ENCODE measurements at places on chromosomes 4 and X.
A peak's percentile ranks its signal among the peaks of the same experiment; 100 is the strongest.

DNA sequence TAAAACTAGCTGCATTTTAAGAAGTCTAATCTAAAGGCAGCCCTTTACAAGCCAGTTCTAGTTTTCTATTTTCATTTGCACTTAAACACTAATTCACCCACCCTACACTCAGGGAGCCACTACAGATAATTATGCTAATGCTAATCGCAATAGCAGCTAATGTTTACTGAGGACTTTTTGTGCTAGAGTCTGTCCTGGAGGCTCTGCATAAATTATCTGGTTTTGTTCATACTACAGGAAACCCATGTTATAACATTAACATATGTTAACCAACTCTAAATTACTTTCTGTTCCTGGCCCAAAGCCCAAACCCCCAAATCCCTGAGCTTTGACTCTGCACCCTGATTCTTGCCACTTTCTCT is 480 bp upstream of the RADX start:
- DNase-seq: no peak

DNA sequence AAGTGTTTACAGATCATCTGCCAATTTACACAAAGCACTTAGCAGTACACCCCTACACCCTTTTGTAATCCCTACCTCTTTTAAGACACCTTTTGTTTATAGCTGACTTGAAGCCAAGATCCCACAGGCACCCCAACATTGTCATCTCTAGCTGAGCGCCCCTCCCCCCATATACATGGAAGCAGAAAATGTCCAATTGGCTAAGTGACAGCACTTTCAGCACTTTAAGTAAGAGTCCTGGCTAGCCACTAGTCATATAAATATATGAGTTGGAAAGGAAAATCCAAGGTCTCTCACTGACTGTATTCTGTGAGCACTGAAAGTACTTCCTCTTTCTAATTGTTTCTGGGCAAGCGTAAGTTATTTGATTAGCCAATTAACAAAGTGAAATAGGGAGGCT is 108.2 kb downstream of the NSUN7 start:
- no peak for DNase-seq

GRCh38 chrX:84216406-84216805 is 28.4 kb upstream of the RPS6KA6 start:
- no peak for DNase-seq

- no peak for DNase-seq
Observed at GRCh38 chr4:158622251-158622650, 49.4 kb downstream of the C4orf46 start.

DNA sequence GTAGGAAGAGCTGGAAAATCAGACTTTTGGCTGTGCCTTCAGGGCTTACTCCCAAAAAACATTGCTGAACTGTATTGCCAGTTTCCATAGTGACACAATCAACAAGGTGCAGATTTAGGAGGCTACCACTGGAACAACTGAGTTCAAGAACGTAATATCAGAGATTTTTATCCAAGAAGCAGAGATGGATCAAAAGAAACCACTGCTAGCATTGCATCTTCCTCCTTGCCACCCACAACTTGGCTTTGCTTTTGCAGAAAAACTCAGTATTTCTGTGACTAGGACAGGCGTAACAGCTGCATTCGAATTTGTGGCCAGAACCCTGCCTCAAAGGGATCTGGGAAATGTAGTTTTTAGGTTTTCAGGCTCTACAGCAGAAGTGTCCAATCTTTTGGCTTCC is 27.8 kb upstream of the WDFY3 start:
- DNase-seq: no peak

DNA sequence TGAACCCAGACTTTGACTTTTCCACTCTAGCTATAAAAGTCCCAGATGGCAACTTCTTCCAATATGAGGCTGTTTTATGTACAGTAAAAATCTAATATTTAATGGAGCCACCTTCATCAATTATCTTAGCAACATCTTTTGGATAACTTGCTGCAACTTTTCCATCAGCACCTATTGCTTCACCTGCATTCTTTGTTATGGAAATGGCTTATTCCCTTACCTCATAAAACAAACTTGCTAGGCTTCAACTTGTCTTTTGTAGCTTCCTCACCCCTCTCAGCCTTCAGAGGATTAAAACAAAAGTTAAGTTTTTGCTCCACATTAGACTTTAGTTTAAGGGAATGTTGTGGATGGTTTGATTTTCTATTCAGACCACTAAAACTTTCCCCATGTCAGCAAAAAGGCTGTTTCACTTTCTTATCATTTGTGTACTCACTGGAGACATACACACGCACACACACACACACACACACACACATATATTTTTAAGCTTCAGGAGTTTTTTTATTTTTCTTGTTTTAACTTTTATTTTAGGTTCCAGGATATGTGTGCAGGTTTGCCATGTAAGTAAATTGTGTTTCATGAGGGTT is 1296.1 kb upstream of the PABPC4L start:
- no peak for DNase-seq

GRCh38 chrX:20265221-20265725 is 1.4 kb downstream of the RPS6KA3 start:
- no peak for DNase-seq

- DNase-seq: no peak
Observed at GRCh38 chr4:113673450-113673849, 88.1 kb downstream of the CAMK2D start.

GRCh38 chr4:97994765-97995465 is 148.4 kb downstream of the STPG2 start:
- DNase-seq: no peak

GRCh38 chr4:184362396-184362795 is 112.0 kb downstream of the IRF2 start:
- DNase-seq: no peak

DNA sequence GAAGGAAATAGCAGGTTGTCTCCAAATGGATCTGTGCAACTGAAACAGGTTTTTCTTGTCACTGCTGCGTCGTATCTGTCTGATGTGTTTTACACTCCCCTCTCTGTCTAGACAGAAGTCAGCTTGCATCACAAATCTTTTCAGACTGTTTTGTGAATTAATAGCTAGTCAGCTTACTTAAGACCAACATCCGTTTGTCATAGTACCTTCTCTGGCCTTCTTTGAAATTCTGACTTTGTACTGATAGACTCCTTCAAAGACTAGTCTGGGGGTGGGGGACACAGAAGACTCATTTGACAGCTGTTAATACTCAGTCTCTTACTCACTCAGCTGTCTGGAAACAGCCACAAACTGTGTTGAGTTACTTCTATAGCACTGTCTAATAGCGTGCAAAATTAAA is 197.8 kb downstream of the PALLD start:
- no peak for DNase-seq

DNA sequence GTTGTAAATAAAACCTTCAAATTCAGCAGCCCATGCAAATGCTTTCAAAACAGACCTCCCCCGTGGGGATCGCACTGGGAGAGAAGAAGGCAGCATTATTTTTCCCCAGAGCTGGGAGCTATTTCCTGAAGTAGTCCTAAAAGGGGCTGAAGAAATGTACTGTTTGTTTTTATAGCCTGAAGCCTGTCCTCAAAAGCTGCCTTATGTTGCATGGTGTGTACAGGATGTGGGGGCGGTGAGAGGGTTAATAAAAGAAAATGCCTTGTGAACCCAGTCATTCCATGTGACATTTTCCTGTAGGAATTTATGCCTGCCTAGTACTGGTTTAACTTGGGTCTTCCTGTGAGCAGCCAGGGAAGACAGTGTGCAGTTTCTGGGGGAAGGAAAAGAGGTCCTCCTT is 144.1 kb downstream of the SOWAHB start:
- no peak for DNase-seq

DNA sequence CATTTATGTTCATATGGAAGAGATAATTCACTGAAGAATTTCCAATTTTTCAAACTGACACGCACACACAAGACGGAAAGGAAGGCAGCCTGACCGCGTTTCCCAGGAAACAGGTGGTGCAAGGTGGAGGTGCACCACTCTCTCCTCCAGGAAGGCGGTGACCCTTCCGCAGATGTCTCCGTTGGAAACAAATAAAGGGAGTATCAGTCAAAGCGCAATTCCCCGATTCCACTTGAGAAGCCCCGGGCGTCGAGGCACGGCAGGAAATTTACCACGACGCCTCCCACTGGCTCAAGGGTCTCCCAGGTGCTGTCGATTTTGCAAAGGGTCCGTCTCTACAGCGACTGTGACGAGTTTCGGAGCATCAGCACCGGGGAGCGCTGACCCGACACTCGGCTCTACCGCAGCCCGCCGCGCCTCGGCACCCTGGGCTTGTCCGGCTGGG is 770 bp upstream of the TIGD2 start:
- no peak for DNase-seq

- DNase-seq: peak; percentile 96
Observed at GRCh38 chr4:158121161-158121579, 51.7 kb downstream of the GASK1B start.

GRCh38 chrX:124230655-124231450 is 101.6 kb upstream of the TEX13D start:
- DNase-seq: no peak

- DNase-seq: no peak
Observed at GRCh38 chrX:109626637-109627036, 1.7 kb upstream of the KCNE5 start.

DNA sequence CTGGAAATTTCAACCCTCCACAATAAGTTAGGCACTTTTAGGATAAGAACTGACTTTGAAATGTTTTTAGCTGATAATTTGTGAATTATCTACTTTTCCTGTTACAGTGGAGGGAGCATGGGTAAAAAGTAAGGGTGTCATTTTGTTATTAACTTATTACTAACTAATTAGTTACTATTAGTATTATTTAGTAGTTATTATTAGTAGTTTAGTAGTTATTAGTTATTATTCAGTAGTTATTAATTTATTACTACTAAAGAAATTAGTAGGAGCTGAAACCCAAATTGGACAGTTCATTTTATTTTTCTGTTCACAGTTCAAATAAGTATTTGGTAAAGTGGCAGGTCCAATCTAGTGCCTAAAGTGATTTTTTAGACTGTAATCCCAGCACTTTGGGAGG is 5.4 kb downstream of the ADH1A start:
- DNase-seq: no peak

DNA sequence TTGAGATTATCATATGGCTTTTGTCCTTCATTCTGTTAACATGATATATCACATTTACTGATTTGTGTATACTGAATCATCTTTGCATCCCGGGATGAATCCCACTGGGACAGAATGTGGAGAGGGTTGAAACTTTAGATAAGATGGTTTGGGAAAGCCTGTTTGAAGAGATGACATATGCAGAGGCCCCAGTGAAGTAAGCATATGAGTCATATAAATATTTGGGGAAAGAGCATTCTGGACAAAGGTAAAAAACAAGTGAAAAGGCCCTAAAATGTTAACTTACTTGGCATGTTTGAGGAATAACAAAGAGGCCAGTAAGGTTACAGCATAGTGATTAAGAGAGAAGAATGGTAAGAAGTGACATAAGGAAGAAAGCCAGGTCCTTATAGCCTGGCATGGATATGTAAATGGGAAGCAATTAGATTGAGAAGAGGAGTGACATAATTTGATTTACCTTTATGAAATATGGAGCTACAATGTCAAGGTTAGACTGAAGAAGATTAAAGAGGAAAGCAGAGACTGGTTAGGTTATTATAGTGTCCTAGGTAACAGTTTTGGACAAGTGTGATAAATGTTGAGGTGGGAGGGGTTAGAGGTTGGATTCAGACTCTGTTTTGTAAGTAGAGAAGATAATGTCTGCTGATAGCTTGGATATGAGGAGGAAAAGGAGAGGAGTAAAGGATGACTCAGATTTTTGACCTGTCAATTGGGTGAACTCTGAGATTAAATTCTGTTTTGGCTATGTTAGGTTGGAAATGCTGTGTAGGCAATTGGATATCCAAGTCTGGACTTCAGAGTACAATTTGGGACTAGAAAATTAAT is 54.6 kb upstream of the DRP2 start:
- DNase-seq: no peak

DNA sequence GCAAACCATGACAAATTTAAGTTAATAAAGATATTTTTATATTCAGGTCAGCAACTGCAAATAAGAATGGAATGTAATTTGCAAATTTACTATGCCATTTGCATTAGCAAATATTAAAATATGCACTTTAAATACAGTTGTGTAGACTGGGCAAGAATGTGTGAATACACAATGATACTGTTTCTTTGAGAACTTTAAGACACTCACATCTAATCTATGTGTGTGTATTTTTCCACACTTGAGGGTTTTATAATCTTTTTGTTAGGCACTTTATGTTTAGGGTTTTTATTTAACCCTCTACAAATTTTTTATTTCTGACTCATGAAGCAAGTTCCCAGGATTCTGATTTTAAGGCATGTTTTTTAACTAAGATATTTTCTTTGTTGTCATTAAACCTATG is 23.9 kb upstream of the NDNF start:
- DNase-seq: no peak

GRCh38 chrX:134457708-134458107 is 2.3 kb upstream of the HPRT1 start:
- no peak for DNase-seq

DNA sequence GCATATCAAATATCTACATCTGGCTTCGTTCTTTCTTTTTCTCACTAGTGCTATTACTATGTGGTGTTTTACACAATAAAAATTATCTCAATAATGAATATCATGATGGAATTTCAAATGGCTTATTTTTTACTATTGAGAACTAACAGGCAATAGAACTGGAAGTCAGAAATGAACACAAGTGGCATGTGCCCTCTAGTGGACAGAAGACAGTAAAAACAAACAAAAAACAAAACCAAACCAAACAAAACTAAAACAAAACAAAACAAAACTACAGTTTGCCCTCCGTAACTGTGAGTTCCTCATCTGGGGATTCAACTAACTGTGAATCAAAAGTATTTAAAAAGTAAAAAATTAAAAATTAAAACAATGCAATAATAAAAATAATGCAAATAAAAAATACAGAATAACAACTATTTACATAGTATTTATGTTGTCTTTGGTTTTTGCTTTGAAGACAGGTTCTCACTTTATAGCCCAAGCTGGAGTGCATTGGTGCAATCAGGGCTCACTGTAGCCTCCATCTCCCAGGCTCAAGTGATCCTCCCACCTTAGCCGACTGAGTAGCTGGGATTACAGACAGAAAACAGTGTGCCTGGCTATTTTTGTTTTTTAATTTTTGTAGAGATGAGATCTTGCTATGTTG is 195.6 kb upstream of the TACR3 start:
- no peak for DNase-seq

GRCh38 chr4:88841635-88842034 is 144.0 kb upstream of the NAP1L5 start:
- peak; percentile 25 for DNase-seq

GRCh38 chr4:183636503-183636902 is 22.5 kb downstream of the RWDD4 start:
- DNase-seq: no peak

GRCh38 chr4:138802499-138802898 is 213.1 kb upstream of the NOCT start:
- DNase-seq: no peak

DNA sequence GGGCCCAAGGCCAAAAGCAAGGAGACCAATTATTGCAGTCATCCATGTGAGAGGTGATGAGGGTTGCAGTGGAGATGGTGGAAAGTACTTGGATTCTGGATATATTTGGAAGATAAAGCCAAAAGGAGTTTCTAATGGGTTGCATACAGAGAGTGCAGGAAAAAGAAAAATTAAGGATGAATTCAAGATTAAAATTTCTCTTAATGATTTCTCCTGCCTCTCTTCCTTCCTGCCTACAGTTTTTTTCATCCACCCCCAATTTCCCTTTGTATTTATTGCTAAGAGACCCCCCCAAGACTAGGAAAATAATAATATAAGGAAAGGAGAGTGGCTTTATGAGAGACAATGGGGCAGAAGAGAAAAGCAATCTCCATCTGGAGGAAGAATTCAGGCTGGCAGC is 8.6 kb upstream of the FGF5 start:
- DNase-seq: no peak

Data from AG09309 (cell line).